ENCODE measurements at places on chromosomes 5 and 9. TPM values are rescaled to one million over a fixed set of nuclear protein-coding genes. Genes with fewer than 3 reads are reported as not detected.

ERMP1 gene
- 28.0 TPM for total RNA-seq

GFPT2 gene
- total RNA-seq: 0.29 TPM

SPATA9 gene
- 1.4 TPM for total RNA-seq

GRCh38 chr9:136529516-136530460 is 16.1 kb downstream of the NOTCH1 start:
- no peak for DNase-seq
- H3K4me1 ChIP-seq: peaks cover 25% of the 10 kb centered on the region
- no peaks in the 10 kb centered on the region for H3K27me3 ChIP-seq
- no peaks in the 10 kb centered on the region for H3K36me3 ChIP-seq

Measured in natural killer cell treated with Interleukin-12 subunit alpha and Interleukin-12 subunit beta and Interleukin-15 and Interleukin-18, amount 100 ng/mL, for 72 hours (primary cell).